ENCODE measurements at places on chromosomes 1 and 21.

GRCh38 chr1:165259236-165259635, 97.3 kb downstream of the LMX1A start:
- no peak for DNase-seq

GRCh38 chr1:66012106-66012784, 219.6 kb downstream of the PDE4B start:
- DNase-seq: no peak

- no peak for DNase-seq
These were observed 7.0 kb downstream of the MRPL9 start for GRCh38 chr1:151756291-151756690.

- DNase-seq: no peak
These were observed 117.2 kb downstream of the PCP4 start for GRCh38 chr21:39984286-39984991.

- DNase-seq: no peak
These were observed 107.2 kb downstream of the PRDM2 start for GRCh38 chr1:13807209-13807608.

GRCh38 chr1:19074361-19074901, 118.0 kb upstream of the IFFO2 start:
- peak; percentile 43 for DNase-seq

GRCh38 chr1:234144901-234145300, 228.4 kb upstream of the COA6 start:
- no peak for DNase-seq

- no peak for DNase-seq
These were observed 1.7 kb downstream of the GNB1 start for GRCh38 chr1:1889090-1889750.

GRCh38 chr1:101438359-101438758, 201.5 kb downstream of the S1PR1 start:
- DNase-seq: no peak

DNA sequence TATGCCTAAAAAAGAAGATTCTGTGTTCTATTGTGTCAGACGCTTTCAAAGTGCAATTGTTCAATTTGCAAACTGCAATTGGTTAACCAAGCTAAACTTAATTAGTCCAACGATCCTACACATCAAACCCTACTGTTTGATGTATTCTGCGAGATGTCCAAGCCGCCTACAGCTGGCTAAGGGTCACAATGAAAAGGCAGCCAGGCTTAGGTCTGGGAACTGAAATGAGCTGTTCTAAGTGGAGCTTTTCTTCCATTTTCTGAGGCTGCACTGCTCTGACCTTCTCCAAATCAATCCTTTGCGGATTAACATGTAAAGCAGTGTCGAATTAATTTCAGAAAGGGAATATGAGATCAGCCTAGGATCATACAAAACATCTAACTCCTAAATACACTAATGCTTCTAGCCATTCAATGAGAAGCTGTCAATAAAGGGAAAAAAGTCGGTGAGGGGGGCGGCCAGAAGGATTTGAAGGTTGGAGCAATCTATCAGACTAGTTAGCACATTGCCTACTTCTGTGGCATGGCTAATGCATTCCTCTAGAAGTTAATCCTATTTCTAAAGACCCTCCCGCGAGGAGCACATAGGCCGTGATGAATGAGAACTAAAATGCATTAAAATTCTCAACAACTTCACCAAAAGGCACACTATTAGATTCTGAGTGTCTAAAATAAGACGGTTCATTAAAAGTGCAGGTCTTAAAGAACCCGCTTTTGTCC, 119.0 kb downstream of the SIM2 start:
- DNase-seq: no peak

- no peak for DNase-seq
These were observed 26.2 kb downstream of the ZMYND12 start for GRCh38 chr1:42429603-42430002.

GRCh38 chr1:24138476-24139221, 4.3 kb downstream of the IL22RA1 start:
- no peak for DNase-seq

- no peak for DNase-seq
These were observed 86.3 kb upstream of the VANGL1 start for GRCh38 chr1:115555446-115555845.

DNA sequence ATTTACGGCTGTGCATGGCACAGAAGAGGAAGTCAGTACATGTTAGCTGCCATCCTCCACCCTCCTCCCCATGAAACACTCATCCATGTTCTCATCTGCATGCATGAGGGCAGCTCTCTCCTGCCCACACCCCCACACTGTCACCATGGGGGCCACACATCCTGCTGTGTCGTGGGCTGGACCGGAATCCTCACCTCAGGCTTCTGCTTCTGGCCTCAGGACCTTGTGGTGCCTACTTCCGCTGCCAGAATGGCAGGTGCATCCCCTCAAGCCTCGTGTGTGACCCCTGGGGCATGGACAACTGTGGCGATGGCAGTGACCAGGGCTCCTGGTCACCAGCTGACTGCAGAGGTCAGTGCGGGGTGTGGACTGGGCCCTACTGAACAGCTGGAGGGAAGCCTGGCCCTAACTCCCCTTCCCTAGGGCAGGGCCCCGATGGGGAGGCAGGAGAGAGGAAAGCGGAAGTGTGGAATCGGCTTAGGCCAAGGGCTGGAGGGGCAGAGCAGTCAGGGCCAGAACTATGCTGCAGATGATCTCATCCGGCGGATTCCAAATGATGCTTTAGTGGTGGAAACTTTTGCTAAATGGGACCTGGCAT, 3.8 kb downstream of the LDLRAD2 start:
- no peak for DNase-seq

DNA sequence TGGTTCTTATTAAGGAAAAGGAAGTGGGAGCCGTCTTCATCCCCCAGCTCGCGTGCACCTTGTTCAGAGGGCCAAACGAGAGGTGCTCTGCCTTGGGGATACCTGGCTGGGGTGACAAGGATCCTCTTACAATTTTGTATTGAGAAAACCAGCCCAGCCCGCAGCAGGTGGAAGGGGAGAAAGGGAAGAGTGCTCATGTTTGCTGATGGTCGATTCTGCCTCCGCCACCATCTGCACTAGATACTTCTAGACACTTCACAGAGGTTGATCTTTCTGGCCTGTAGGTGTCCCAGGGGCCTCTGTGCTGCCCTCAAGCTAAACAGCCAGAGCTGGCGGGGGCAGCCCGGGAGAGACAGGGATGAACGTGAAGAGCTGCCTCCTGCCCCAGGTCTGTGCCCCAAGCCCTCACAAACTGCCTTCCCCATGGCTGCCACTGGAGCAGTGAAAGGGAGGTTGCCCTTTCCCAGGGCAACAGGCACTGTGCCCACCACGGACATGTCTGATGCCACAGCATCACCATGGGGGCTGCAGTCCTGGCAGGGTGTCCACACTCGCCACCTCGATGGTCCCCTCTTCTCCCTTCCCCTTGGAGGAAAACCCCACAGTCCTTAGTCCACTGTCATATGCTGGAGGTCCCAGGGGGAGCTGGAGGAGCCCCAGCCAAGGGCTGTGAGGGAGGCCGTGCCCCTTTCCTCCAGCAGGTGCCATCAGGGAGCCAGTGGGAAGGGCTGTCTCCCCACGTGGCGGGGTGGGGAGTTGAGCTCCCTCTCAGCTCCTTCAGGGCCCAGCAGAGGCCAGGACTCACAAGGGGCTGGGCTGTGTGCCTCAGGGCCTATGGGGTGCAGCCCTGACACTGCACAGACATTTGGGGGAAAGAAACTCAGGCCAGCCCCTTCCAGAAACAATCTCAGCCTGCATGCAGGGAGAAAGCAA, 8.1 kb downstream of the ADPRS start:
- no peak for DNase-seq

GRCh38 chr1:21368515-21369289, 71.2 kb upstream of the NBPF3 start:
- peak; percentile 36 for DNase-seq

GRCh38 chr1:187630653-187631380, 802.1 kb downstream of the PLA2G4A start:
- no peak for DNase-seq

DNA sequence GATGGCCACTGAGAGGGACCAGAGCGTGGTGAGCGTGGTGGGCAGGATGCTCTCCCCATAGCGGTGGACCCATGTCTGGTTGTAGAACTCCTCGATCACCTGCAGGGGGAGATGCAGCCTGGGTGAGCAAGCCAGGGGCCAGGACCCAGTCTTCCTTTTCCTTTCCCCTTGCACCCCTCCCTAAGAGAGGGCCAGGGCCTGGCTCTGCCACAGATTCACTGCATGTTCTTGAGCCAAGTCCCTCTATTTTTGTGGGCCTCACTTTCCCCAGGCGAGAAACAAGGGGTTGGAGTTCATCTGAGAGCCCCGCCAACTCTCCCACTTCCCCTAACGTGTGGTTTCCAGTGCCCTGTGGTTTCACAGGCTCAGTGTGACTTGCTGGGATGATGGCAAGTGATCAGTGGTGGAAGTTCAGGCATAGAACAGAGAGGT, 27.5 kb downstream of the SLC2A1 start:
- DNase-seq: no peak

DNA sequence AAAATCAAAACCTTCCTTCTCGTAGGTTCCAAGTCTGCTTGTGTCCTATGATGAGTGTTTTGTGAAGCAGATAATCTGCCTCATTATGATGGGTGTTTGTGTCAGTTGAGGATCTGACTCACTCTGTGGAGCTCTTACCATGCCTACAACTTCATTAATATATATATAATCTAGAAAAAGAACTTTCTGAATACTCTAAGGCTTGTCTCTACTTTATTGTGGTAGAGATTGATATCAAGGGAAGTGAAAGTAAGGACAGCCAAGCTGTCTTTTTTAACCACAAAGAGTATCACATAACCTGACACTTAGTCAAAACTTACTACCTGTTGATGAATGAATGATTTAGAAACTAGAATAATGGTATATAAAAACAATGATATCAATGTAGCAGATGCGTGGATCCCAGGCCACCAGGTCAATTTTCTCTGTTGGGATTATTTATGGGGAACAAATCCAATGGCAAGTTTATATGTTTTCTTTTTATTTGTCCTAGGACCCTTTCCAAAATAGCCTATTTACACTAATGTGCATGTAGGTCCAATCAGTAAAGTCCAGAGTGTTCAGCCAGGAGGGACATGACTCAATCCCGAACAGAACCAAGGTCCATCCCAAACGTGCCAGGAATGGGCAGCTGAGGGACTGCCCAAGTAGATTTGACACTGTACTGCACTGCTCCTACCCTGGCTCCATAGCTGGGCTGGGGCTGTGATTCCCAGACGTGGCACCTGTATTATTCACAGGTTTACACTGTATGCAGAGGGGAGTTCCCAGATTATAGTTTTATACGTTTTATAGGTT, 182.3 kb upstream of the GREM2 start:
- DNase-seq: no peak

- DNase-seq: no peak
These were observed 1.7 kb upstream of the TNFRSF9 start for GRCh38 chr1:7942214-7942921.

GRCh38 chr1:193729429-193729828, 543.0 kb upstream of the B3GALT2 start:
- DNase-seq: no peak

DNA sequence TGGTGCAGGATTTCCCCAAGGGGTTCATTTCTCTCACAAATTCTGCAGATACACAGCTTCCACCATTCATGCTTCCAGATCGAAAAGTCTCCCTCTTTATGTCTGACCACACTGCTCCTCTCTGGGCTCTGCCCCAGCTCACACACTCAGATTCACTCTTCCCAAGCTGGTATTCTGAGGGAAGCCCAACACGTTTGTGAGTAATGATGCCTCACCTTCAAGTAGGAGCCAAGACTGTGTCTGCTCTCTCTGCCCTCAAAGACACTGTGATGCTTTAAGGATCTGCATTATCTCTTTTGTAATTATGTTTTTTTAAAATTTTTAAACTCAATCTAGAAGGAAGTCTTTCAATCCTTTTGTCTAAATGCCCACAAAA, 19.8 kb downstream of the PRAMEF11 start:
- no peak for DNase-seq

- no peak for DNase-seq
These were observed 505.2 kb downstream of the PLPP3 start for GRCh38 chr1:56074007-56074651.

- no peak for DNase-seq
These were observed 11.5 kb upstream of the C1orf105 start for GRCh38 chr1:172408958-172409357.

DNA sequence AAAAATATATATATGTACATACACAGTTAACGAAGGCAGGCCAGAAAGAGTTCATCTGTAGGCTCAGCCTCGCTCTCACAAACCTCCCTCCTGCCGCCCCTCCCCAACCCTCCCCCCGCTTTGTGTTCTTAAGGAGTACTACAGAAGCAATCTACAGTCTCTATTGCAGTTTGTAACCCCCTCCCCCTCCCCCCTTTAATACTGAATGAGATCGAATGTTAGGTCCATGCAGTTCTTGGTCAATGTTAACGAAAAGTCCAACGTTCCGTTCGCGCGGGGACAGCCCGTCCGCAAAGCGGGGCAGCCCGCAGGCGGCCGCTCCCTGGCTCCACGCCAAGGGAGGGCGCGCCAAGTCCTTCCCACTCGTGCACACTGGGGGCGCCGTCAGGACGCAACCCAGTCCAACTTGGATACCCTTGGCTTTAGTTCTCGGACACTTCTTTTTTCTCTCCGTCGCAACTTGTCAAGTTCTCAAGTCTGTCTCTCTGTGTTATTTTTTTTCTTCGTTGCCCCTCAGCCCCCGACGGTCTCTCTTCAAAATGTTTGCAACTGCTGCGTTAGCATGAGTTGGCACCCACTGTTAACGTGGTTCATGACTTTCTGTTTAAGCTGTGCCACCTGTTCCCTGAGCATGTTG, 2.2 kb downstream of the JUN start:
- DNase-seq: no peak

DNA sequence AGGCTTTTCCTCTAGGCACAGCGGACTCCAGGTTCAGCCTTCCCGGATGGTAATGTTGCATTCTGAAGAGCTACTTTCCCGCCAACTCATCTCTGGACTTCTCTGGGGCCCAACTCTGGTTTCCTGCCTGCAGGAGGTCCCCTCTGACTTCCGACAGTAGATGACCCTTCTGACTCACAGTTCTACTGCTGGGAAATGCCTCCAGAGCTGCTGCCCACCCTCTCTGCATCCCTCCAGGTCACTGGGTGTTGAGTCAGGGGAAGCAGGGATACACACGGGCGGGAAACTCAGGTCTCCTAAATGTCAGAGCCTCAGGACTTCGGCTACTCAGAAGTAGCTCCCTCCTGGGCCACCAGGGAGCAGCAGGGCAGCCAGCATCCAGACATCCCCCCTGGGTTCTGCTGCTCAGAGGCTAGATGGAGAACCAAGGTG, 2.1 kb upstream of the KIF21B start:
- no peak for DNase-seq

GRCh38 chr1:225453797-225454648, 26.2 kb upstream of the LBR start:
- no peak for DNase-seq

DNA sequence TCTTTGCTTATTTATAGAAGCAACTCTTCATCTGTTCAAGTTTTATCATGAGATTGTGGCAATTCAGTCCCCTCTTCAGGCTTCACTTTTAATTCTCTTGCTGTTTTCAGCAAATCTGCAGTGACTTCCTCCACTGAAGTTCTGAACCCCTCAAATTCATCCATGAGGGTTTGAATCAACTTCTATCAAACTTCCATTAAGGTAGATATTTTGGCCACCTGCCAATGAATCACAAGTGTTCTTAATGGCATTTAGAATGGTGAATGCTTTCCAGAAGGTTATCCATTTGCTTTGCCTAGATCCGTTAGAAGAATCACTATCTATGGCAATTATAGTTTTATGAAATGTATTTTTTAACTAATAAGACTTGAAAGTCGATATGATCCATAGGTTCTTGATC, 946.7 kb upstream of the B3GALT2 start:
- DNase-seq: no peak

GRCh38 chr1:77273891-77274290, 7.9 kb upstream of the AK5 start:
- no peak for DNase-seq

Data from activated T-helper 1 cell treated with anti-CD3 and anti-CD28 coated beads, Interleukin-2, amount 50 U/mL, for 16 hours (primary cell).